Kidney epithelial cell (primary cell): ENCODE measurements at places on chromosomes 5 and 9.

GRCh38 chr5:116626272-116626723 lies 51.7 kb upstream of the SEMA6A start:
- no peak for DNase-seq

GRCh38 chr9:121968056-121968455 lies 125.1 kb downstream of the TTLL11 start:
- no peak for DNase-seq

DNA sequence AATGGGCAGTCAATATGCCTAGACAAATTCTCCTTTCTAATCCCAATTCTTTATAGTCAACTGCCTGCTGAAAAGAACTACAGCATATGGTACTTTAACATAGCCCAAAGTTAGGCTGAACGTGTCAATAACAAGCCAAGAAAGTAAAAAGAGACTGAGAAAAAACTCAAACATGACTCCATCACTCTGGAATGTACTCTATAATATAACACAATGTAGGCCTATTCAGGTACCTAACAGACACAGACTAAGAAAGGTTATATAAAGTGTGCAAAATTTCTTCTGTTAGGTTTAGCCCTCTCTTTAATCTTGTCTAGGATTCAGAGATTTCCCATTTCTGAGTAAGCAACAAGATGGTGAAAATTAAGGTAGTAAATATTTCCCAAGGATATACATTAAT lies 209.7 kb upstream of the PRR16 start:
- DNase-seq: no peak

GRCh38 chr9:69971643-69972449 lies 71.8 kb upstream of the MAMDC2 start:
- DNase-seq: no peak

DNA sequence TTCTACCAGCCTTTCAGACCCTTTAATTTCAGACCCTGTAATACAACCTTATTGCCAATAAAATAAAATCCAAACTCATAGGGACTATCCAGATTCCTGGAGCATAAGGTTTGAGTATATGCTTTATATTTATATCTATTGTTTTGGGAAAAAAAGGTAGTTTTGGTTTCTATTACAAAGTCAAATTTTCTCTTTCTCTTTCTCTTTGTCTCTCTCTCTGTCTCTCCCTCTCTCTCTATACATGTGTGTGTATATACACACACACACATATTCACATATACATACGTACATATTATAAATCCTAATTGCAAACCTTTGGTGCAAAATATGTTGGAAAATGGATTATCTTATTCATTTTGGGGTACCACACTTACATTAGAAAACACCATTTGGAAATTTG lies 39.0 kb downstream of the TMEM232 start:
- no peak for DNase-seq

GRCh38 chr9:133734590-133735414 lies 3.4 kb downstream of the SARDH start:
- DNase-seq: no peak

GRCh38 chr9:130689937-130690700 lies 3.5 kb upstream of the EXOSC2 start:
- no peak for DNase-seq

DNA sequence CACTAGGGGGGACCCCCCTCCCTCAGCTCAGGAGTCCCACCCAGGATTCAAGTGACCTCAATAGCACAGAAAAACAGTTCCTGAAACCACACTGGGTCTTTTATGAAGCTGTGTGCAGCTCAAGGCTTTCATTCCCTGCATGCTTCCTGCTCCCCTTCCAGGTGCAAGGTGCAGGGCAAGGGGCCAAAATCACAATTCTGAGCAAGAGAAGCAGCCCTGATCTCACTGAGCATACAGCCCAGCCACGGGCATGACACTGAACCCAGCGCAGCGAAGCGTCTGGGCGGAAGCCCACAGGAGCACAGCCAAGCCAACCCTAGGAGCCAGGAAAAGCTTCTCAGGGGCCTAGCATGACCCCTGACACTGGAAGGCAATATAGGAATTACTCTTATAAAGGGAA lies 62.9 kb downstream of the IRX2 start:
- DNase-seq: no peak

DNA sequence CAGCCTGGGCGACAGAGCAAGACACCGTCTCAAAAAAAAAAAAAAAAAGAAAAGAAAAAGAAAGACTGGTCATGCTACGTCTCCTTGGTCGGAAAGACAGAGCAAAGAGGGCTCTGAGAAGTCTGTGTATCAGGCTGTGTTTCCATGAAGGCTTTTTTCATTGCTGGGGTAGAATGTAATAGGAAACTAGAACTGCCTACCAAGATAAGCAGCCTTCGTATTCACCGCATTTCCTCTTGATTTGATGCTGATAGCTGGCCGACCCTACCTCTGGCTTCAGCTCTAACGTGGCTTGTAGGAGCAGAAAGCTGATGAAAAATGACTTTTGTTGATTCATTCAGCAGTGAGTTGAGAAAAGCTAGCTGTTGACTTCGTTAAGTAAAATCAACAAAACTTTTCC lies 17.4 kb downstream of the SLC1A3 start:
- no peak for DNase-seq

- no peak for DNase-seq
Observed at GRCh38 chr9:106622164-106622487, 240.8 kb upstream of the ZNF462 start.

DNA sequence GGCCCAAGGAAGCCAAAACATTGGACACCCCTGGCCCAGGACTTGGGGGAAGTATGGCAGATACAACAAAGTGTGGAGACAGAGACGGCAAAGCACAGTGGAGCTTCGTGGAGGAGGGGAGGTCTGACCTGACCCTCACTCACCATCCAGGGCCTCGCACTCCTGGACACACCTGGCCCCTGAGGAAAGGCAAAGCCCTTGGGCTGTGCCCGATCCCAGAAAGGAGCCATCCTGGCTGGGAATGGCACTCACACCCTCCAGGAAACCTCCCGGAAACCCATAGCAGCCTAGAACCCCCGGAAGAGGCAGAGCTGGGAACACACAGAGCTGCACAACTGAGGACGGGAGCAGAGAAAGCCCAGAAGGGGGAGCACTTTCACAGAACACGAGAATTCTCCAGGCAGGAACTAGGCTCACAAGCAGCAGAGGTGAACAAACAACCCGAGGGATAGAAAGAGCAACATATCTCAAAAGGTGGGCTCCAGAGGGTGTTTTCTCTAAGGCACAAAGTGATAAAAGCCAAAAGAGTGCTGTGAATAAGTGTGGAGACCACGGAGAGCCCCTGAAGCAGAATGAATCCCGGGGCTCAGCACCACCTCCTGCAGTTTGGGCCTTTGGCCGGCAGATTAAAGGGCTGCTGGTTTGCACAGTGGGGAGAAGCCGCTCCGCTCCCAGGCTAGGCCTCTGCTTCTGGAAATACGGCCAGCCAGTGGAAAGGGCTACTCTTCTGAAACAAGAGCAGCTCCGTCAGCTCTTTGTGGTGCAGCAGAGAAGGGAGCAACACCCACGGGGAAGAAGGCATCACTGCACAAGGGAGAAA lies 108.2 kb downstream of the UBE2R2 start:
- peak; percentile 14 for DNase-seq

GRCh38 chr9:130276955-130277354 lies 11.4 kb downstream of the HMCN2 start:
- DNase-seq: no peak

DNA sequence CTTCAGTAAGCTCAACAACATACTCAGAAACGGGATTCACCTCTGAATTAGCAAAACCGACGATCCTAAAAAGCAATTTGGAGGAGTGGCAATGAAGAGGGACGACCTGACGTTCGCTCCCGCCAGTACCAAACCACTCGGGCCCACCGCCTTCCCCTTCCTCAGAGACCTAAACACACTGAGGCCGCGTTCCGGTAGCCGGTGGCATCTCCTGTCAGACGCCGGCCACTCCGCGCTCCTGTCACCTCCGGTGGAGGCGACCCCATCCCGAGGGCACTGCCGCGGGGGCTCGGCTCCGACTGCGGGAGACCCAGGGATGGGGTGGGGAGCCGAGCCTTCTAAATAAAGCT lies 617 bp downstream of the PPP6C start:
- DNase-seq: no peak

- DNase-seq: no peak
Observed at GRCh38 chr9:120396931-120397330, 183.0 kb downstream of the CDK5RAP2 start.

DNA sequence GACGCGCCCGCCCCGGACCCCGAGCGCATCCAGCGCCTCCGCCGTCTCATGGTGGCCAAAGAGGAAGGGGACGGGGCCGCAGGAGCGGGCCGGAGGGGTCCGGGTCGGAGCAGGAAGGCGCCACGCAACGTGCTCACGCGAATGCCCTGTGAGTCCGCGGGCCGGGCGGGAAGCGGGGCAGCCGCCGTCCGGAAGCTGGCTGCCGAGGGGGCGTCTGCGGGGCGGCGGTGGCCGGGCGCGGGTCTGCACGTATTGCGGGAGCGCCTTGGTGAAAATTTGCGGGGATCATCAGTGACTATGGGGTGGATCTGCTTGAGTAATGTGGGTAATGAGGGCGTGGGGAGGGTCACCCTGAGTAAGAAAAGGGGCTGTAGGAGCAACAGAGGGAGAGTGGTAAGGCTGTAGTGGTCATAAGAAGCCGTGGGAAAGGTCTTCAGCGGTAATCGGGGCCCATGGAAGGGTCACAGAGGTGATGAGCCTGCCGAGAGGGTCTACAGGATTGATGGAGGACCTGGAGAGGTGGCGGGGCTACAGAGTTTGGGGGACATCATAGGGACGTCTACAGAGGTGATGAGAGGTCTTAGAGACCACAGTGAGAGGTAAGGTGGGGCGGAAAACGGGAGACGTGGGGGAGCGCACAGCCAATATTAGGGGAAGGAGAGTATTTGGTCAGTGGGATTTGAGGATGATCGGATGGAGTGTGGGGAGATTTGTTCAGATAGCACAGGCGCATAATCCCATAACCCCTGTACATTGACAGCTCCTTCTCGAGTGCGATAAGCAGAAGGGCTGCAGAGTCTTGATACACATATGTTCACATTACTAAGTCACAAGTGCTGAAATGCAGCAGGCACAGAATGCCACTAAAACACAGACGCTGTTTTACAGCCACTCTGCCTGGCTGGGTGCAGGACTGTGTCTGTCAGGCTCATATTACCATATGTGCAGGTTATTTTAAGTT lies 819 bp downstream of the LSM11 start:
- no peak for DNase-seq

DNA sequence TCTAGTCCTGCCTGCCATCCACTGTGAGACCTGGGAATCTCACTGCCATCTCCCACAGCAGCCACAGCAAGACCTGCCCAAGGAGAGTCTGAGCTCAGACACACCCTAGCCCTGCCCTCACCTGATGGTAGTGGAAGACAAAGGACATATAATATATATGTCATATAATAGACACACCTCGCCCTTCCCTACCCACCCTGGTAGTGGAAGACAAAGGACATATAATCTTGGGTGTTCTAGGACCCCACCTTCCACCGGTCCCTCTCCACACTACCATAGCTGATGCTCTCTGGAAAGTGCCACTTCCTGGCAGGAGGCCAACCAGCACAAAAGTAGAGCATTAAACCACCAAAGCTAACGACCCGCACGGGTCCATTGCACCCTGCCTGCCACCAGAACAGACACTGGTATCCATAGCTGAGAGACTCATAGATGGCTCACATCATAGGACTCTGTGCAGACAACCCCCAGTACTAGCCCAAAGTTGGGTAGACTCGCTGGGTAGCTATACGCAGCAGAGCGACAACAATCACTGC lies 545.6 kb downstream of the CAAP1 start:
- DNase-seq: no peak
